Stimulated activated CD4-positive, alpha-beta T cell treated with anti-CD3 and anti-CD28 coated beads, TNF-alpha, amount 100 ng/mL, for 1 hour (primary cell): ENCODE measurements at places on chromosomes 1 and 21.

GRCh38 chr1:87968197-87968955 lies 639.7 kb downstream of the LMO4 start:
- DNase-seq = no peak

GRCh38 chr1:30088594-30088993 lies 634.8 kb downstream of the MATN1 start:
- no peak for DNase-seq

DNA sequence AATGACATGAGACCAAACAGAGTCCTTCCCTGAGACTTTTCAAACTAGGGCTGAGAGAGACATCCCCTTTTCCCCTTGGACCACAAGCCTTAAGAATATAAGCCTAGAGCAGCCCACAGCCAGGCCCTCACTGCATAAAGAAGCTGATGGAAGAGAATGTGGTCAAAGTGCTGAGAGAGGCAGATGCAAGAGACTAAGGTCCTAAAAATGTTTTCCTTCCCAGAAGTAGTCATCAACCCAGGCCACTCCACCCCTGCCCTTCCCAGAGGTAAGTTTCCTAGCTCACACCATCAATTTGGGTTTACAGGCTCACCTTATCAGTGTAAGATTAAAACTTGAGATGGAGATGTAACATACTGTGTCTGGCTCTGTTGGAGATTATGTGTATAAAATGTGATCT lies 58.2 kb downstream of the BCAR3 start:
- no peak for DNase-seq

DNA sequence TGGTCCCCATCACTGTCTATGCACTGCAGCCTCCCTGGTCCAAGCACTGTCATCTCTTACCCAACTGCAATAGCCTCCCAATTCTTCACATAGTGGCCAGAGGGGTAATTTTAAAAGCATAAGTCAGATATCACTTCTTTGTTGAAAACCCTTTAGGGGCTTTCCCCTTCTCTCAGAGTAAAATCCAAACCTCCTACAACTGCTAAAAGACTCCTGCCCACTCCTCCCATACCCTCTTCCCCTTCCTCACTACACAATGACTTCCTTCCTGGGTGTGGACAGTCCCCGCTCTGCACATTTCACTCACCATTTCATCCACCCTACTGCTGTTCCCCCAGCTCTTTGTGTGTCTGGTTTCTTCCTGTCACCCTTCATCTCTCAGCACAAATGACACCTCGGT lies 8.3 kb downstream of the MCOLN2 start:
- no peak for DNase-seq
